ENCODE measurements at places on chromosomes 2 and 18.

DNA sequence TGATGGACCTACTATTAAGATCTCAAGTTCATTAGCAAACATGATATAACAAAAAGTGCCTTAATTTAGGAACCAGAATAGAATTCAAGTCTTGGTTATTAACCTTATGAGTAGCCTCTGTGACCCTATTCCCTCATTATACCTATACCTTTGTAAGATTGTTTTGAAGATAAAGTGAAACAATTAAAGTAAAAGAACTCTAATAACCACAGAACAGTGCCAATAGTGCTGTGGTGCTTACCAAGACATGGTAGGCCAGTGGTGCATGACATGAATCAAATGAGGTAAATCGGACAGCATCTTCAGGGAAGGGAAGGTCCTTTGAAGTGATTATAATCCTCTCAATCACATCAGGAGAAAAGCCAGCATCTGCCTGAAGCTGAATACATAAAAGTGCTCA lies 36.4 kb downstream of the METTL4 start:
- no peak for DNase-seq

DNA sequence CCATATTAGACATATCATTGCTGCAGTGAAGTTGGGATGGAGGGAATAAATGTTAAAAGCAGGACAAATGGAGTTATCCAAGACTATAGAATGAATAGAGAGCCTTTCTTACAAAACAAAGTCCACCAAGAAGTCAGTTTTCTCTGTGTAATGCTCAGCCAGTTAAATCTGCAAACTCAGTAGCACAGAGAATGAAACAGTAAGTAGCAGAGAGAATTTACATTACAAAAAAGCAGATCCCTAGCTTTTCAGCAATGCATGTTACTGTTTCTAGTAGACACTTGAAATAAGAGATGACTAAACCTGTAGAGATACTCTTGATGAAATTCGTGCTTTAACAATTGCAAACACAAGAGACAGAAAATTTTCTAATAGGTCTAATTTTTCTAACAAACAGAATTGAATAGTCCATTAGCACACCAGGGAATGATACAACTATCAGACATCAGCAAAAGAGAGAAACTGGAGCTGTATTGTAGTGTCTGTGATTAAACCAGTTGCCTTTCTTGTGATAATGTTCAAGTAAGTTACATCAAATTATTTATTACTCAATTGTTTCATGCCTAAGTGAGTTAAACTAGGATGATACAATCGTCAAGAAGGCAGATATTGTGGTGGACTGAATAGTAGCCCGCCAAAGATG lies 322.2 kb upstream of the DDX18 start:
- DNase-seq = no peak

GRCh38 chr2:97741251-97741650 lies 27.9 kb downstream of the ZAP70 start:
- DNase-seq = no peak

DNA sequence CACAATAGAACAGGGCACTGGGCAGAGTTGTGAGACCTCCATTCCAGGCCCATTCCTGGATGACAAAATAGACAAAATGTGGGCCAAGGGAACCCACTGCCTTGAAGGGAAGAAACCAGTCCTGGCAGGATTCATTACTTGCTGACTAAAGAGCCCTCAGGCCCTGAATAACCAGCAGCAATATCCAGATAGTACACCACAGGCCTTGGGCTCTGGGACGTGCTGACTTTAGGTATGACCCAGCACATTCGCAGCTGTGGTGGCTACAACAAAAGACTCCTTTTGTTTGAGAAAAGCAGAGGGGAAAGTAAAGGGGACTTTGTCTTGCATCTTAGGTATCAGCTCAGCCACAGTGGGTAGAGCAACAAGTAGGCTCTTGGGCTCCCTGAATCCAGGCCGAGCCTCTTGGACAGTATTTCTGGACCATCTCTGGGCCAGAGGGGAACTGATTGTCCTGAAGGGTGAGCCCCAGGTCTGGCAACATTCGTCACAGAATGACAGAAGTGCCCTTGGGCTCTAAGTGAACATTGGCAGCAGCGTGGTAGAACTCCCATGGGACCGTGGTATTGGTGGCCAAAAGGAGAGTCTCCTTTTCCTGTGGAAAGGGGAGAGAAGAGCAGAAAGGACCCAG lies 89.9 kb upstream of the CD226 start:
- DNase-seq = peak; percentile 15

DNA sequence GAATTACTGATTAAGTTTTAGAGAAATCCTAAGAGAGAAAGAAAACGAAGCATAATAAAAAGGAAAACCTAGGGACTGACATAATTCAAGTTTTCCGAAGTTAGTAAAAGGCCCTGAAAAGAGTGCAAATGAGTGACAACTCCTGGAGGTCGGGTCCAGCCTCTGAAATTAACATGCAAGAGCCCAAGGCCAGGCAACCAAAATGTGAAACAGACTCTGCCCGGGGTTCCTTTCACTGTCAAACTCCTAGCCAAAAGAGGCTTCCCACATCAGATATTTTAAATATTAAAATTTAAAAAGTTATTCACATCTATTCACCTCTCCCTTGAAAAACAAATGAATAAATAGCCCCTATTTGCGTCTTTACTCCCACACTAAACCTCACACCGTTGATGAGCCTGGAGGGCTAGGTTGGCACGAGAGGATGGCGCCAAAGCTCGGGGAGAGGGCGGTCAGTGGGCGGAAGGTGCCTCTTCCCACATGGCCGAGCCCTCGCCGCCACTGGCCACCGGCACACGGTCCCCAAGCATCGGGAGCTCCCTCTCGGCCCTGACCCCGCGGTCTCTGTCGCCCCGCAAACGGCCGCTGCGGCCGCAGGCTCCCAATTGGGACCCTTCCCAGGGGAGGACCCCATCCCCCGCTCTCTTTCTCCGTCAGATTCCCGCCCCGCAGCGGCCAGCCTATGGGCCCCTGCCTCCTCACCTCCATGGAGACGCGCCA lies 630 bp downstream of the PPM1G start:
- peak; percentile 25 for DNase-seq

- DNase-seq = no peak
These were observed 1208.8 kb upstream of the LRRTM1 start for GRCh38 chr2:81513328-81513727.

DNA sequence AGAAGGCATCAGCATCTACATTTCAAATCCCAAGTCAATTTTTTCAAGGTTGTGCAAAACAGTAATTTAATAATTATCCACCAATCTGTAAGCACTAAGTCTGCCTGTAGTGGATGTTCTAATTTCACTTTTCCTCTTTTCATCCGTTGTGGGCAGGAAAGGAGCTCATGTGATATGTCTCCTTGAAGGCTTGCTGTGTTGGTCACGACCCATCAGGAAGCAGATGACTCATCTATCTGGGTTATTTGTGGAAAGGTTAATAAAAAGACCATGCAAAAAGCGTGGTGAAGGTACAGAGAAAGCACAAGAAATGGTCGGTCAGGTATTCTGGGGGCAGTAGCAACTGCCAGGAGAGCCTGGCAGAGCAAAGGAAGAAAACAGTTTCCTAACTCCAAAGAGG lies 476.7 kb upstream of the RAB6C start:
- DNase-seq = no peak

DNA sequence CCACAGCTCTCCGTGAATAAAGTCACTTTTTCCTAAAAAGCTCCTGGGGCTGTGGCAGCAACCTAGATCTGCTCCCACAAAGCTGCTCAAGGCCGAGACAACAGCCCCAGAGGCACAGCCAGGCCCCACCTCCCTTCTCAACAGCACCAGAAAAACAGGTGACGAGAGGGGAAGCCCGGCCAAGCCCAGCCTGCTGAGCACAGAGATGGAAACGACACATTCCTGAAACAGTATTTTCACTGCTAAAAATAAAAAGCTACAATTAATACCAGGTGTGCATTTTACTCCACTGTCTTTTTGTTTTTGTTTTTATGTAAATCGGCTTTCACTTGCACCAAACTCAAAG lies 199.3 kb downstream of the HDAC4 start:
- DNase-seq = peak; percentile 19

- peak; percentile 65 for DNase-seq
These were observed 43.8 kb upstream of the SLC14A1 start for GRCh38 chr18:45680066-45680690.

Data from EH (cell line).